Stimulated activated CD4-positive, alpha-beta T cell treated with anti-CD3 and anti-CD28 coated beads, Interleukin-2, amount 100 ng/mL, for 4 hours (primary cell): ENCODE measurements at places on chromosomes 3 and 15.

- no peak for DNase-seq
These were observed 49.1 kb downstream of the TRANK1 start for GRCh38 chr3:36895496-36896409.

- DNase-seq: no peak
These were observed 251.4 kb upstream of the TGFBR2 start for GRCh38 chr3:30354972-30355371.

GRCh38 chr15:67133738-67134066 lies 68.3 kb downstream of the SMAD3 start:
- DNase-seq: no peak

- no peak for DNase-seq
These were observed 198.7 kb downstream of the AKAP13 start for GRCh38 chr15:85578941-85579701.

DNA sequence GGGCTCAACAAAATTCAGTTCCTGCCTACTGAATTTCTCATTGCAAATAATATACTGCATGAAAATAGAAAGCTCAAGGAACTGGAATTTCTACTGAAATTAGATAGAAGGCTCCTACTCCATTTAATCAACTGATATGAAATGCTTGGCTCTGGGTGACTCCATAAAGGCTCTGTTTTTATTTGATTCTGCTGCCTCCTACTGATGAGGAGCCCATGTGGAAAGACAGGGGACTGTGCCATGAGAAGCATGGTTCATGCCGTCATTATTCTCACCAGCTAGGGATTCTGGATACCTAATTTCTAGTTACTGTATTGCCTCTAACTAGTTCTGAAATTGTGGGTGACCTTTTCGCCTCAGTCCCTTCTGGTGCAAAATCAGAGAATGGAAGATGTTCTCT lies 366.2 kb upstream of the DPH6 start:
- DNase-seq: no peak

DNA sequence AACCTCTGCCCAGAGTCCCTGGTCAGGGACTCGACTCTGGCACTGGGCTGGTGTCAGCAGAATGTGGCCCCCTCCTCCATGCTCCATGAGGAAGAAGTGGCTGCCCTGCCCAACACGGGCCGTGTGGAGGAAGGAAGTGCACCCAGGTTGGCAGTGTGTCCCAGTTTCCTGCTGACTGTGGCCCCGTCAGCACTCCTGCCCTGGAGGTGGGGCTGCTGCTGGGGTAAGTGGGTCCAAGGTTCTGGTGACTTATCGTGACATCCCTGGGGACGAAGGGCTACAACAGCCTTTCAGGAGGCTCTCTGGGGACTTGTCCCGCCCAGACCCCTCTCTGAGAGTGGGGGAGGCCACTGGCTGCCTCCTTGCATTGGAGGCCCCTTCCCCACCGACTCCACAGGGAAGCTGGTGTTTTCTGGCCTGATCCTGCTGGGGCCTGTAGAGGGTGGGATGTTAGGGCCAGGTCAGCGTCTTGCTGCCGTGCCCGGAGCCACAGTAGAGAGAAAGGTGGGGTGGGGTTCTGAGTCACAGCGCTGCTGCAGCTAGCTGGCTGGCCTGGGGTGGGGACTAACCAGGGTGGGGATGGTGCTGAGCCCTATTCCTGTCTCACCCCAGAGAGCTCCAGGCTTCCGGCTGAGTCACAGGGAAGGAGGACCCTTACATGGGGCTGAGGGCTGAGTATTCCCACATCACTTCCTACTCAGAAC lies 10.5 kb downstream of the SEMA4B start:
- no peak for DNase-seq

GRCh38 chr3:188239035-188239434 lies 85.1 kb downstream of the LPP start:
- no peak for DNase-seq

GRCh38 chr3:56379723-56380287 lies 88.5 kb downstream of the ERC2 start:
- no peak for DNase-seq

GRCh38 chr3:150736903-150737832 lies 25.8 kb downstream of the SIAH2 start:
- no peak for DNase-seq

DNA sequence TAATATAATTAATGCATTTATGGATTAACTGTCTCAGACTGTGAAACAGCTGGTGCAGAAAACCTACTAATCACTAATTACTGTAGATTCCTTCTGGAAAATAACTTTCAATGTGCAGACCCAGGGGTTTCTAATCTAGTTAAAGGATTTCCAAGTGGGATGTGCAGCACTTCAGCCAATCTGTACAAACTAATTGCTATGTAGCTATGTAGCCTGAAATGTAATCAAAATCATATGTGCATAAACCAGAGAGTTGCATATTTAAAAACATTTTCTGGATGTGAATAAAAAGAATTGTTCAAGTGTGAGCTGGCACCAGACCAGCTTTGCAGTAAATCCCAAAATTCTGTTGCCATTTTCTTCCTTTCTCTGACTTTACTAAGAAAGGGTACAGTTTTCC lies 127.5 kb upstream of the CD96 start:
- no peak for DNase-seq

- no peak for DNase-seq
These were observed 109.4 kb downstream of the ATP8B4 start for GRCh38 chr15:50009634-50010033.

DNA sequence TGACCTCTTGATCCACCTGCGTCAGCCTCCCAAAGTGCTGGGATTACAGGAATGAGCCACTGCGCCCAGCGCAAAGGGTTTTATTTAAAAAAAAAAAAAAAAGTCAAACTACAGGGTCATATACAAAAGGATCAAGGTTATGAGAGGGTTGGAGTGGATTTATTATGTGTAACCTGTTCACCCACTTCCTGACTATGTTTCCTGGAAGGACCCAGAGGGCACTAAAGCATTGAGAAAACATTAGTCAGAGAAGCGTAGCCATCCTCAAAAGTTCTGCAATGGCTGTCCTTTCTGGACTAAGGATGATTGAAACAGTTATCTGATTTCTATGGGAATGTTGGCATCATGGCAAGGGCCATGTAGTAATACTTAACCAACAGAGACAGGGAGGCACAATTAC lies 7.3 kb upstream of the SCAPER start:
- no peak for DNase-seq

GRCh38 chr3:182740710-182741109 lies 52.6 kb upstream of the ATP11B start:
- no peak for DNase-seq

GRCh38 chr3:55309336-55309735 lies 177.8 kb downstream of the WNT5A start:
- no peak for DNase-seq

DNA sequence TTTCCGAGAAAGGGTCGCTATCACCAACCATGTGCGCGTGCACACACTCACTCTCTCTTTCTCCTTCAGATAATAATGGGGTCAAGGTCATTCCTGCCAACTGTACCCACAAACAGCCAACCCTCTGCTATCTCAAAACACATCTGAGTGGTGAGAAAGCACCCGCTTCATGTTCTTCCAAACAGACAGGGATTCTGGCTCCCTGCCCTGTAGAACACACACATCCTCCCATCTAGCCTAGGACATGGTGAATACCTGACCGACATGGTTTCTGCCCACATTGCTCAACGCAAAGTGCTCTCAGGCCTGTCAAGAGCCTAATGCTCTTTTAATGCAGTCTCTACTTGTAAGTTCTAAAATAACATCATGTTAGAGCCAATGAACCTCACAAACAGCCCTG lies 302.2 kb downstream of the FOXP1 start:
- DNase-seq: no peak

GRCh38 chr3:29494305-29495036 lies 213.6 kb downstream of the RBMS3 start:
- no peak for DNase-seq

DNA sequence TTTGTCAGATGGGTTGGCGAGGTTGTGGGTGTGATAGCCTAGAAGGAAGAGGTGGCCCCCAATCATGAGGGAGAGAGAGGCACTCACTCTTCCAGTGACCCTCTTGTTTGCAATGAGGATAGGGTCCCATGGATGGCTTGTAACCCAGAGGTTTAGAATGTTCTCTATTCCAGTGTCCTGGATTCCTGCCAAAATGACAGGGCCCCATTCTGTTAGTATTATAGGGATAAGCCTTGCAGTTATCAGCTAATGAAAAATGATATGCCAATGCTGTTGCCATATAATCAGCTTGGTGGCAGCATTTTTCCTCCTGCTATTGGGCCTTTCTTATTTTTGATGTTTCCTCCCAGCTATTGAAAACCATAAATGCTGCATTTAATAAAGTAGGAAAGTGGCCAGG lies 23.3 kb upstream of the SENP7 start:
- DNase-seq: no peak
